ENCODE measurements at places on chromosomes 12 and 14. TPM values are rescaled to one million over a fixed set of nuclear protein-coding genes. Genes with fewer than 3 reads are reported as not detected.

DNA sequence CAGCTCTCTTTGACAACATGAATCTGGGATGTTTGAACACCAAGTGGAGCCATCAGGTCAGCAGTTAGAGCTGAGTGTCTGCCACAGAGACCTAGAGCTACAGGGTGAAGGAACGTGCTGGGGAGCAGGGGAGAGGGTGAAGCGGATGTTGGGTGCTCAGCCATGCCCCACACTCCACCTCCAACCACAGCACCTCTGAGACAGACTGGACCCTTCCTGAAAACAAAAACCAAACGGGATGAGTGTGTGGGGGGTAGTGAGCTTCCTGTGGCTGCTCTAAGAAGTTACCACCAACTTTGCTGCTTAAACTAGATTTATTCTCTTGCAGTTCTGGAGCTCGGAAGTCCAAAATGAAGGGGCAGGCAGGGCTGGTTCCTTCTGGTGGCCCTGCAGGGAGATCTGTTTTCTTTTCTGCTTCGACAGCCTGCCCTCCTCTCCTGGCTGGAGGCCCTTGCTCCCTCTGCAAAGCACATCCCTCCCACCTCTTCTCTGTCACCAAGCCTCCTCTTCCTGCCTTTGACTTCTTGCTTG is 5.6 kb upstream of the GOLGA3 start:
- DNase-seq, result no peak

DNA sequence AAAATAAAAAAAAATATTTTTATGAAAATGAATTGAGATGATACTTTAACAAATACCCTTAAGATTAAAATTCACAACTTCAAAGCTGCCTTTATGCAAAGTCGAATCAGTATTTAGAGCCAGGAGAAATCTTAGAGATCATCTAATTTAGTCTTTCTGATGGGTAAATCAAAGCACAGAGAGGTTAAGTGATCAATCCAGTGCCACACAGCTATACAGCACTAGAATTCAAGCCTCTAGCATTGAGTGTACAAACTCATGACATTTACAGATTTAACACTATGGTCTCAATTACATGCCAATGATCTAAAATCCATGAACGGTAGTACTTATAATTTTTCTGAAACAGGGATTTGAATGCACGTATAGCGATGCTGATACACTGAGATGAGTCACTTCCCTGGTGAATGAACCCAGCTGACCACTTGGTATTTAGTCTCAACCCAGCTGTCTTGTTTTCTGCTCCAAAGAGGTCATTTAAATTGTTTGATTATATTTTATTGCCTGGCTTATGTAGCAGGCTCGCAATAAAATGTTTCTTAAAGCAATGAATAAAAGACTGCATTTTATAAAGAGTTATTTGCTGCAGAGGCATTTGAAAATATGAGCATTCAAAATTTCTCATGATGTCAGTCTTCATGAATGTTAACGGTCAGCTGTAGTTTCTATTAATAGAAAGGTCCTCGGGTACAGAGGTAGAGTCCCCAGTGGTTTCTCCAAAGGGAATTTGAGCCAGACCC is 152.4 kb upstream of the PRICKLE1 start:
- no peak for DNase-seq

DNA sequence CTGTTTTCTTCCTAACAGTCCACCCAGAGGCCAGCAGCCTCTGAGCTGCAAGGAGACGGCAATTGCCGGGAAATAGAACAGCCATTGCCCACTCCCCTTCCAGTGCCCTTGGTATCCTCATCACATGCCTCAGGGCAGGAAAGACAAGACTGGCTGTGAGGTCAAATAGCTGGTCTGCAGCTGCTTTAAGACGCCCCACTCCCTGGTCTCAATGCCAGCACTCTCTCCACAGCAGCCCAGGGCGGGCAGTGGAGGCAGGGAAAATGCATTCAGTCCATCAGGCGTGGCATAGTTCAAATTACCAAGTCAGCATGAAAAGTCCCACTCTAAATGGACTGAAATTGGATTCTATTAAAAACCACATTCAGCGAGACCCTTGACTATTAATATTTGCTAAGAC is 35.6 kb downstream of the TTC9 start:
- DNase-seq, result no peak

PA2G4 gene
- total RNA-seq, result 237 TPM

HNF1A gene
- total RNA-seq, result not detected

Data from H1 (cell line).